ENCODE measurements at places on chromosomes 2 and 18. TPM values are rescaled to one million over a fixed set of nuclear protein-coding genes. Genes with fewer than 3 reads are reported as not detected.

OTX1 gene
- polyA plus RNA-seq, result not detected

ALPG gene
- polyA plus RNA-seq, result not detected

MYO5B gene
- polyA plus RNA-seq, result 0.41 TPM

SP3 gene
- 60.6 TPM for polyA plus RNA-seq

IL1RL1 gene
- 0.30 TPM for polyA plus RNA-seq

NCK2 gene
- 18.9 TPM for polyA plus RNA-seq
